ENCODE measurements at places on chromosomes 11 and 22.
A peak's percentile ranks its signal among the peaks of the same experiment; 100 is the strongest.

- H3K4me3 ChIP-seq = peak overlapping the region; percentile 91
- peaks cover 22% of the 10 kb centered on the region for H3K36me3 ChIP-seq
- H3K4me1 ChIP-seq = peaks cover 22% of the 10 kb centered on the region
Measured at GRCh38 chr11:72111300-72112142, 974 bp downstream of the ANAPC15 start.

DNA sequence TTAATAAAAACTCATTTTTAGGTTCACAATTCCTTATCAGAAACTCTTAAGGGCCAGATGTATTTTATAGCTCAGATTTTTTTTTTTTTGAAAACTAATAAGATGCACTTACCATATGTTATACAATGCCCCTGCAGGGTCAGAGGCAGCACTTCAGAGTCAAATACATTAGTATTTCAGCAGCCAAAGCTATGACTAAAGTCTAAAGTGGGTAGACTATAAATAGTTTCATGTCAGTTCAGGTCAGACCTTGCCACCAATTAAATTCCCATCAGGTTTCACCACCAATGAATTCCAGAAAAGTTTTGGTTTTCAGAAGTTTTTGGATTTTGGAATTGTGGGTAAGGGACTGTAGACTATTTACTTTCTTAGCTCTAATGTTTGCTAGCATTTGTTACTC, 75.9 kb downstream of the FAM83F start:
- no peak for DNase-seq
- H3K4me3 ChIP-seq = no peak overlapping the region
- no peaks in the 10 kb centered on the region for H3K27me3 ChIP-seq
- peaks cover 70% of the 10 kb centered on the region for H3K4me1 ChIP-seq
- H3K27ac ChIP-seq = no peak overlapping the region
- H3K36me3 ChIP-seq = peaks cover 26% of the 10 kb centered on the region

DNA sequence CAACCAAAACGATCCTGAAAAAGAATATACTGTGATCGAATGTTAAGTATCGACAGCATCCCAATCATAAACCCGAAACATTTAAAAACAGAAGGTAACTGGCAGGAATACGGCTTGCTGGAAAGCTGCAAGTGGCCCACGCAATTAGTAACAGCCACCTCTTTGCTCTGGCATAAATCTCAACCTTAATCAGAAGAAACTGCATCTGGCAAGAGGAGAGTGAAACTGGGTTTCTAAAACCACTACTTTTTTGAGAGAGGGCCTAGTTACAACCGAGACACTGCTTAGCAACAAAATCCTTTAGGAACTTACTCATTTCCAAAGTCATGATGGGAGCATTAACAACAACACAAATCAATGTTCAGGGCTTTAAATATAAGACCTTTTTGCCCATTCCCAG, 7.9 kb downstream of the NCAPD3 start:
- peaks cover 36% of the 10 kb centered on the region for H3K4me1 ChIP-seq
- peak overlapping the region; percentile 32 for H3K27ac ChIP-seq
- no peaks in the 10 kb centered on the region for H3K27me3 ChIP-seq
- H3K36me3 ChIP-seq = peaks cover 26% of the 10 kb centered on the region

- H3K27ac ChIP-seq = no peak overlapping the region
- peaks cover 6% of the 10 kb centered on the region for H3K27me3 ChIP-seq
- no peak overlapping the region for H3K4me3 ChIP-seq
- no peaks in the 10 kb centered on the region for H3K4me1 ChIP-seq
Measured at GRCh38 chr22:44890416-44891292, 119.2 kb downstream of the PHF21B start.

DNA sequence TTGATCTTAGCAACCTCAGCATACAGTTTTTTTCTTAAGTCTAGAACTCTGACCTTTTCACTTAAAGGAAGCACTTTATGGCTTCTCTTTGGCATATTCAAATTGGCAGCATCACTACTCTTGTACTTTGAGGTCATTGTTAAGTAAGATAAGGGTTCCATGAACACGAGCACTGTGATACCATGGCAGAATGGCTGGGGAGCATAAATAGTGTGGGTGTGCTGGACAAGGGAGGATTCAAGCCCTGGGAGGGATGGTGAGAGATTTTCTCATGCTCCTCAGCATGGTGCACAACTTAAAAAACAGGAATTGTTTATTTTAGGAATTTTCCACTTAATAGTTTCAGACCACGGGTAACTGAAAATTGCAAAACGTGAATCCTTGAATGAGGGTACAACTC, 111.4 kb downstream of the ATXN10 start:
- H3K36me3 ChIP-seq = peaks cover 4% of the 10 kb centered on the region
- no peak overlapping the region for H3K4me3 ChIP-seq
- DNase-seq = no peak
- peaks cover 8% of the 10 kb centered on the region for H3K4me1 ChIP-seq

DNA sequence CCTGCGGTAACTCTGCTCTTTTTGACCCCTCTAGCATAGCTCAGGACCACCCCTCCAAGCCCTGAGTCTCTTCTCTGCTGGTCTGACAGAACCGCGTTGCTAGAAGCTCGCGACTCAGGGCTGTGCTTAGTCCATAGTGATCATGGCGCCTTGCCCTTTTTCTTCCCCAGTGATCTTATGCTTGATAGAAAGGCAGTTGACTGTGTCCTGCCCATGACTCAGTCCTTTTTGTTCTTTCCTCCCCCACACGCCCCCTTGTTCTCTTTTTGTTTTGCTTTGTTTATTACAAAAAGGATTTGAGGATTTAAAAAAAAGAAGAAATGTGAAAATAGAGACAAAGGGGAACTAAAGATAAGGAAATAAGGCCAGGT, 17.5 kb downstream of the IL17RA start:
- no peak overlapping the region for H3K4me3 ChIP-seq
- H3K4me1 ChIP-seq = peaks cover 32% of the 10 kb centered on the region
- H3K27me3 ChIP-seq = no peaks in the 10 kb centered on the region
- H3K27ac ChIP-seq = no peak overlapping the region
- peaks cover 79% of the 10 kb centered on the region for H3K36me3 ChIP-seq

GRCh38 chr11:35036639-35037038, 102.3 kb upstream of the CD44 start:
- H3K27me3 ChIP-seq = no peaks in the 10 kb centered on the region
- peaks cover 12% of the 10 kb centered on the region for H3K4me1 ChIP-seq
- H3K36me3 ChIP-seq = peaks cover 5% of the 10 kb centered on the region
- H3K4me3 ChIP-seq = no peak overlapping the region

- no peak for DNase-seq
- peaks cover 3% of the 10 kb centered on the region for H3K36me3 ChIP-seq
- H3K27me3 ChIP-seq = peaks cover 38% of the 10 kb centered on the region
- peaks cover 9% of the 10 kb centered on the region for H3K4me1 ChIP-seq
Measured at GRCh38 chr11:1796413-1797011, 32.8 kb upstream of the CTSD start.

GRCh38 chr11:71307811-71308645, 55.7 kb upstream of the SHANK2 start:
- H3K4me3 ChIP-seq = no peak overlapping the region
- no peaks in the 10 kb centered on the region for H3K36me3 ChIP-seq
- peaks cover 23% of the 10 kb centered on the region for H3K27me3 ChIP-seq

DNA sequence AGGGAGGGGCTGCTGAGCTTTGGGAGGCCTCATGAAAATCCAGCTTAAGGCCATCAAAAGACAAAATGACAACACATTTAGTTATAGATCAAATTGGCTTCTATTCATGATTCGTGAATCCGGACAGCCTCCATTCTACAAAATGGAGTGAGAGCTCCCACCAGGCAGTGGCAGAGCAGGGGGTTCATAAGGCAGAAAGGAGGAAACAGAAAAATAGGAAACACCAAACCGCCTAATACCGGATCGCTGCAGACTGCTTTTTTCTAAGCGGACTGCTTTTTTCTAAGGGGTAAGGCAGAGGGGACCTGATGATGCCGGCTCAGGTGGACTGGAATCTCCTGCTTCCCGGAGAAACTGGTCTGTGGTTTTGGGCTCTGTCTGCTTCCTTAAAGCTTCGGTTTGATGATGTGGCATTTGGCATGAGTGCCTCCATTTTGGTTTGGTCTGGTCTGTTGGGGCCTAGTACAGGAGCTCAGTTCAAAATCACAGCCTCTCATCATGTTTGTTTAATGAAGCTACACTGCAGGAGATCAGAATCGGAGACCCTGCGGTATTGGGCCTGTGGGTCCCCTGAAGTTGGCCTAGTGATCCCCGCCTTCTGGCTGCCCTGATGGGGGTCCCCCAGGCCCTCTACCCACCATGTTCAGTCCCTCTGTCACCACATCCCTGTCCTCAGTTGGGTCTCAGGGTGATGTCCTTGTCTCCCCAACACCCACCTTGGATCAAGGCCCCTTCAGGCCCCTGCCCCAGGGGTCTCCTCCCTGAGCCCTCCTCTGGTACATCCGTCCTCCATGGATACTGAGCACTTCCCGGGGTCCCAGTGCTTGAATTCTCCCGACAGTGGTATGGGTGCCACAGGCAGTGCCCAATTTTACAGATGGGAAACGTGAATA, 1.2 kb downstream of the ALDH3B1 start:
- no peaks in the 10 kb centered on the region for H3K4me1 ChIP-seq
- H3K27me3 ChIP-seq = peaks cover 9% of the 10 kb centered on the region

DNA sequence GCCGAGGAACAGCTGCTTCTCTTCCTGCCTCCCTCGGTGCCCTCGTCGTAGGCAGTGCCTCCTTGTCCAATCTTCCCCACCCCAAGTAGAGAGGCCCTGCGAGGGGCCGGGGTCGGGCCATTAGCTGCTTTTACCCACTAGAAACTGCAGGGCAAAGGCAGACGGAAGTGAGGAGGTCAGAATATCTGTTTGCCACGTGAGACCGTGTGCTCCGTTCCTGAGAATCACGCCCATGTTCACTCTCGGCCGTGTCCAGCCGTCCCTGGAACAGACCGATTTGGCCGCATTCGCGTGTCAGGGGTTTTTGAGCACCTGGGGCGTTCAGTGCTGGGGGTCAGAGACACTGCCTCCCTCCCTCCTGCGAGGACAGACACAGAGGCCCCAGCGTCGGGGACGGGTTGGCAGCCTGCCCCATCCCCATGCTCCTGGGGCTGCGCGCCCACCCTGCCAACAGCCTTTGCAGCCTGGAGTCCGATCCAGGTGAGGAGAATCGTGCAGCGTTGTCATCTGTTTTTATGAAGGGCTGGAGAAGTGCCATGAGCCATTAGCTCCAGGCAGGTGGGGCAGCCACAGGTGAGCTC, 982.2 kb downstream of the BRD1 start:
- no peak overlapping the region for H3K27ac ChIP-seq
- H3K4me1 ChIP-seq = no peaks in the 10 kb centered on the region
- H3K4me3 ChIP-seq = no peak overlapping the region
- H3K27me3 ChIP-seq = peaks cover 21% of the 10 kb centered on the region
- H3K36me3 ChIP-seq = no peaks in the 10 kb centered on the region

DNA sequence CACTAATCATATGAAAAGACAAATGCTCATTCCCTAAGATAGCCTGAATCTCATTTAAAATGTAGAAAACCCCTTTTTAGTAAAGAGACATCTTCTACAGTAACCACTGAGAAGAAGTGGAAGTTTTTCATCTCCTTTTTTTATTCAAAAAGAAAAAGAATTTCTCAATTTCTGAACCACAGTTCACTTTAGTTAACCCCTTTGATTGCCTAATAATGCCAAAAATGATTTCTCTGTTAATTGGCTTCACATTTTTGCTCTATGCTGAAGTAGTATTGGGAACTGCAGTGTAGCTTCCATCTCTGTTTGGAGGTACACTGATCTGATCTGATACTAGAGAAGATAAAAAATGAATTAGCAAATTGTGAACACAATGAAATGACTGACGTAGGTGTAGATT, 58.3 kb downstream of the CD44 start:
- H3K4me1 ChIP-seq = peaks cover 76% of the 10 kb centered on the region
- no peaks in the 10 kb centered on the region for H3K27me3 ChIP-seq
- no peak for DNase-seq
- H3K27ac ChIP-seq = peak overlapping the region; percentile 89
- H3K4me3 ChIP-seq = no peak overlapping the region

DNA sequence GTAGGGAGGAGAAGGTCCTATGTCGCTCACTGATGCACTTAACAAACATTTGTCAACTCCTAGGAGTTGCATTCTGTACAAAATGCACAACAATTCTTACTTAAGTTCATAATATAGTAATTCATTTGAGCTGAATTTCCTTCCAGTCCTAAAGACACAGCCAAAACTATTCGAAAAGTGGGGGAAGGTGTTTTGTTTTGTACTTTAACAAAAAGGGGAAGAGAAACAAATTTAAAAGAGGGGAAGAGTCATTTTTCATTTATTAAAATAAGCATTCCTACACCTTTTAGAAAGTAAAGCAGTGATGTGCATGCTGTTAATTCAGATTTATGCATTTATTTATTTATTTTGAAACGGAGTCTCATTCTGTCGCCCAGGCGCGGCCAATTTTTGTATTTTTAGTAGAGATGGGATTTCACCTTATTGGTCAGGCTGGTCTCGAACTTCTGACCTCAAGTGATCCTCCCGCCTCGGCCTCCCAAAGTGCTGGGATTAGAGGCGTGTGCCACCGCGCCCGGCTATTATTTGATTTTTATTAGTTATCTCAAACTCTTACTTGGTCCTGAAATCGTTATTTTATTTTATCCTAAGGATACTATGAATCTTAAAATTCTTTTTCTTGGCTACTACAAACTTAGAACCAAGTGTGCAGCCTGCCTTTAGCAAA, 1.1 kb upstream of the FANCF start:
- H3K36me3 ChIP-seq = peaks cover 16% of the 10 kb centered on the region
- no peak for DNase-seq
- H3K4me1 ChIP-seq = peaks cover 20% of the 10 kb centered on the region
- H3K27me3 ChIP-seq = no peaks in the 10 kb centered on the region

DNA sequence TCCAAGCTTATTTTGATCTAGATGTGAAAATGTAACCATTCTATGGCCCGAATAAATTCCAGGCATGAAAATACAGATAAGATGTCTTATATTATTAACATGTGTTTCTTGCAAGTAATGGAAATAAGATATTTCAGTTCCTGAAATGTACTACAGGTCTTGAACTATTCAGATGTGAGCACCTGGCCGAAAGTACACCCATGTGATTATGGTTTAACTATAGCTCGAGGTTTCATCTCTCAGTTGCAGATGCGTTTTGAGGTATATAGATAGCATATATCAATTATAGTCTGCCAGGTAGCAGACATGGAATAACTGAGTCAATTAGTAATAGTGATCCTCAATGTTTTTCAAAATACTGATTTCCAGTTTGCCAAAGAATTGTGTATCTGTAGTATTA, 68.3 kb downstream of the DDIAS start:
- H3K4me1 ChIP-seq = peaks cover 8% of the 10 kb centered on the region
- no peak for DNase-seq
- peaks cover 4% of the 10 kb centered on the region for H3K36me3 ChIP-seq
- H3K27me3 ChIP-seq = no peaks in the 10 kb centered on the region

GRCh38 chr11:19366992-19367709, 126.4 kb upstream of the E2F8 start:
- H3K27ac ChIP-seq = no peak overlapping the region
- no peaks in the 10 kb centered on the region for H3K36me3 ChIP-seq
- DNase-seq = no peak
- peaks cover 27% of the 10 kb centered on the region for H3K27me3 ChIP-seq
- no peaks in the 10 kb centered on the region for H3K4me1 ChIP-seq
- H3K4me3 ChIP-seq = no peak overlapping the region

DNA sequence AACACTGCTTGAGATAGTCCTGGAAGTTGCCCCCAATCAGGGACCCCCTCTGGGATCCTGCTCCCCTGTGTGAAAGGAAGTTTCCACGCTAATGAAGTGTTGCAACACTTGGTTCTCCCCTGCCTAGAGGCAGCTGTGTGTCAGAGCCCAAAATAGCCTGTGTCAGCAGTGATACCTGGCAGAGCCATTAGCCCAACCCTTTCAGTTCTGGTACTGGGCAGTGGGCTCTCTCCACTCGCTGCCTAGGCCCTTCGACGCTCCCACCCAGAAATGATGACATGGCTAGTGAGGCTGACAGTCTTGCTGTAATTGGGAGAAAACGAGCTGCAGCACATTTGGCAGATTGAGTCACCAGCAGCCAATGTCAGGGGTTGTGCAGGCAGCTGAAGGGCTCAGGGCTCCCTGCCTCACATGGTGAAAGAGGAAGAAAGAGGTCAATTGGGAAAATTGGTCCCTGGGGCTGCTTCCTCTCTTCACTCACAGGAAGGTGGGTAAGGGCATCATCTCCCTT, 1.4 kb upstream of the NXF1 start:
- DNase-seq = no peak
- H3K27ac ChIP-seq = peak overlapping the region; percentile 99
- peak overlapping the region; percentile 98 for H3K4me3 ChIP-seq
- peaks cover 16% of the 10 kb centered on the region for H3K4me1 ChIP-seq
- H3K27me3 ChIP-seq = no peaks in the 10 kb centered on the region

Measured in effector memory CD8-positive, alpha-beta T cell (primary cell).